BE2C (cell line): ENCODE measurements at places on chromosomes 16 and 17.

- DNase-seq: no peak
These were observed 63.8 kb upstream of the CHMP6 start for GRCh38 chr17:80927791-80928216.

GRCh38 chr16:73216932-73217331 is 169.0 kb upstream of the ZFHX3 start:
- DNase-seq: no peak

- no peak for DNase-seq
These were observed 1138.5 kb downstream of the CDH11 start for GRCh38 chr16:63983401-63983800.

GRCh38 chr17:74369221-74369620 is 1.9 kb downstream of the GPR142 start:
- DNase-seq: no peak
